Stomach (tissue), 19 donors: ENCODE measurements at places on chromosomes 7 and 10.

GRCh38 chr10:110029450-110029849 is 21.7 kb downstream of the ADD3 start:
- DNase-seq = no peak

- DNase-seq = peak; percentile 69
Observed at GRCh38 chr7:51265066-51265907, 51.3 kb downstream of the COBL start.

- DNase-seq = peak; percentile 85
Observed at GRCh38 chr7:91034459-91035368, 229.5 kb upstream of the FZD1 start.

GRCh38 chr10:129924375-129925085 is 39.5 kb downstream of the EBF3 start:
- DNase-seq = no peak

- DNase-seq = no peak
Observed at GRCh38 chr10:30935078-30935477, 96.6 kb downstream of the ZNF438 start.

GRCh38 chr10:111425459-111425858 is 348.6 kb downstream of the ADRA2A start:
- DNase-seq = no peak

GRCh38 chr10:30583778-30584415 is 45.7 kb downstream of the LYZL2 start:
- DNase-seq = peak; percentile 80

GRCh38 chr10:132890301-132890700 is 52.1 kb downstream of the CFAP46 start:
- DNase-seq = no peak

GRCh38 chr10:1096287-1096889 is 40.2 kb downstream of the WDR37 start:
- DNase-seq = no peak

- no peak for DNase-seq
Observed at GRCh38 chr10:72264536-72264935, 9.2 kb upstream of the DDIT4 start.

DNA sequence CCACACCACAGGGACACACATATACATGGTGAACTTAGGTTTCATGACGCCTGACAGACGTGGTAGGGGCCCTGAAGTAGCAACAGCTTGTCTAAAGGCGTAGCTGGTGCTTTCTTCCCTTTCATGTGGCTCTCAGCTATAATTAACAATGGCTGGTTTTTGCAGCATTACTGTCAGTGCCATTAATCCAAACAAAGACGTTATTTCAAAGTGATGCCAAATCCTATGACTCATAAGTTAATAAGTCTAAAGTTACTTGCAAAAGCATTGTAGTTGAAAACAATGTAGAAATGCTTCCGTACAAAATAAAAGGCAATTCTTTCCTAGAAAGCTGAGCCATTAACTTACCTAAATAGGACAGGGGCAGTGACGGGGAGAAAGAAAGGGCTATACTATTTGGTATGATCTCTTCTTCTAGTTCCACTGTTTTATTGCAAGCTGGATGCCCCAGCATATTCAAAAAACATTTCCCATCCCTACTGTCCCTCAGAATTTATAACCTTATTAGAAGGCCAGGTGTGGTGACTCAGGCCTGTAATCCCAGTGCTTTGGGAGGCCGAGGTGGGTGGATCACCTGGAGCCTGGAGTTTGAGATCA is 105.4 kb downstream of the ODAD2 start:
- no peak for DNase-seq

DNA sequence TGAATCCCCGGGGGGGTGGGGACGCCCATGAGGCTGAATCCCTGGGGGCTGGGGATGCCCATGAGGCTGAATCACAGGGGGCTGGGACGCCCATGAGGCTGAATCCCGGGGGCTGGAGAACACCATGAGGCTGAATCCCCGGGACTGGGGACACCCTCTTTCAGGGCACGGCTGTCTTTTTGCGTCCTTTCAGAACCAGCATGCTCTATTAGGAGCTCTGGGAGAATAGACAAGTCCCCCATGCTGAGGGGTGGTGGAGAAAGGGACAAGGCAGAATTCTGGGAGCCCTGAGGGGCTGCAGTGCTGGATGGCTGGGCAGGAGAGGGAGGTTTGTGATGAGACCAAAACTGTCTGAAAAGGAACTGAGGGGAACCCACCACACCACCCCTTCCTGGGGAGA is 257.3 kb upstream of the TCERG1L start:
- peak; percentile 13 for DNase-seq

- DNase-seq = no peak
Observed at GRCh38 chr7:113338071-113338696, 219.8 kb upstream of the SMIM30 start.

GRCh38 chr10:69908124-69908523 is 106.4 kb downstream of the COL13A1 start:
- DNase-seq = no peak

DNA sequence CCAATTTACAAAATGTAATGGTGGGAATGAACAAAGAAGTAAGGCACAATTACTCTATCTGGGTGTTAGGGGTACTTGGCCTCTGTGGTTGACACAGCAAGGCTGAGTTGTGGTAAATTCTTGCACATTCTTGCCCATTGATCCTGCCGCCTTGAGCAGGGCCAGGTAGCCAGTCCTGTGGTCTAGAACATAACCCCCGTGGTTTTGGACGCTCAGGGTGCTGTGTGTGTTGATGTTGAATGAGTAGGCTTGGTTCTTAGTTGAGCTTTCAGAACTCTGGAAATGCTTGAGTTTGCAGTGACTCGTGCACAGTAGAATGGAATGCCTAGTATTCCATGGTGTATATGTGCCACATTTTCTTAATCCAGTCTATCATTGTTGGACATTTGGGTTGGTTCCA is 42.3 kb upstream of the CDHR3 start:
- no peak for DNase-seq

DNA sequence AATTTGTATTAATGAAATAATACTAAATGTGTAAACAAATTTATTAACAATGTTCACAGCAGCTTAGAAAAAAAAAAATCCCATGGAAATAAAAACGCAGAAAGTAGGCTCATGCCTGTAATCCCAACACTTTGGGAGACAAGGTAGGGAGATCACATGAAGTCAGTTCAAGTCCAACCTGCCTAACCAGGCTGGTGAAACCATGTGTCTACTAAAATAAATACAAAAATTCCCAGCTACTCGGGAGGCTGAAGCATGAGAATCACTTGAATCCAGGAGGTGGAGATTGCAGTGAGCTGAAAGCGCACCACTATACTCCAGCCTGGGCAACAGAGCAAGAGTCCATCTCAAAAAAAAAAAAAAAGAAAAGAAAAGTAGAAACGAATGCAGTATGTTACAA is 36.2 kb downstream of the LARP4B start:
- no peak for DNase-seq

GRCh38 chr10:62442006-62442405 is 67.8 kb downstream of the ZNF365 start:
- DNase-seq = peak; percentile 37

- DNase-seq = no peak
Observed at GRCh38 chr10:79152423-79152817, 83.7 kb downstream of the ZMIZ1 start.

GRCh38 chr10:123139521-123140163 is 3.9 kb downstream of the HMX3 start:
- peak; percentile 58 for DNase-seq

- DNase-seq = peak; percentile 75
Observed at GRCh38 chr10:71232089-71232998, 20.0 kb downstream of the UNC5B start.

DNA sequence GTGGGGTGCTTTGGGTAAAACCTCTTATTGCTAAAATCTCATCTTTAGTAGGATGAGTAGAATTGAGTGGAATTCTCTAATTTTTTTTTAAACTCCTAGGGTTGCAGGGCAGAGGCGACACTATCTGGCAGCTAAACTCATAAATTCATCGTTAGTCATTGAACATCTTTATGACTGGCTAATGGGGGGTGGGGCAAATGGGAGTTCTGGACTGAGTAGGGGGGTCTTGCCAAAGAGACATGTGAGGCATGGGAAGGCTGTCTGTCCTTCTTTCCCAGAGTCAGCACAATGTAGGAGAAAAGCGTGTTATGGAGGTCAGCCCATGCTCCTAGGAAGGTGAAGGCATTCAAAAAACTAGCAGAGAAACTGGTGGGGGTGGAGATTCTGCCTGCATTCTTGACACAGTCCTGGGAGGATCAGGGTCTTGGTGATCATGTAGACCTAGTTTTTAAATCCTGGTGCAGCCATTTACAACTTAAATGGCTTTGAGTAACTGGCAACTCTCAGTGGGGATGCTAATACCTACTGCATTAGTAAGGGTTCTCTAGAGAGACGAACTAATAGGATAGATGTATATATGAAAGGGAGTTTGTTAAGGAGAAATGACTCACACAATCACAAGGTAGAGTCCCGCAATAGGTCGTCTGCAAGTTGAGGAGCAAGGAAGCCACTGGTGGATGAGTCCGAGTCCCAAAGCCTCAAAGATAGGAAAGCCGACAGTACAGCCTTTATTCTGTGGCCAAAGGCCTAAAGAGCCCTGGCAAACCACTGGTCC is 47.7 kb downstream of the EMX2 start:
- no peak for DNase-seq

DNA sequence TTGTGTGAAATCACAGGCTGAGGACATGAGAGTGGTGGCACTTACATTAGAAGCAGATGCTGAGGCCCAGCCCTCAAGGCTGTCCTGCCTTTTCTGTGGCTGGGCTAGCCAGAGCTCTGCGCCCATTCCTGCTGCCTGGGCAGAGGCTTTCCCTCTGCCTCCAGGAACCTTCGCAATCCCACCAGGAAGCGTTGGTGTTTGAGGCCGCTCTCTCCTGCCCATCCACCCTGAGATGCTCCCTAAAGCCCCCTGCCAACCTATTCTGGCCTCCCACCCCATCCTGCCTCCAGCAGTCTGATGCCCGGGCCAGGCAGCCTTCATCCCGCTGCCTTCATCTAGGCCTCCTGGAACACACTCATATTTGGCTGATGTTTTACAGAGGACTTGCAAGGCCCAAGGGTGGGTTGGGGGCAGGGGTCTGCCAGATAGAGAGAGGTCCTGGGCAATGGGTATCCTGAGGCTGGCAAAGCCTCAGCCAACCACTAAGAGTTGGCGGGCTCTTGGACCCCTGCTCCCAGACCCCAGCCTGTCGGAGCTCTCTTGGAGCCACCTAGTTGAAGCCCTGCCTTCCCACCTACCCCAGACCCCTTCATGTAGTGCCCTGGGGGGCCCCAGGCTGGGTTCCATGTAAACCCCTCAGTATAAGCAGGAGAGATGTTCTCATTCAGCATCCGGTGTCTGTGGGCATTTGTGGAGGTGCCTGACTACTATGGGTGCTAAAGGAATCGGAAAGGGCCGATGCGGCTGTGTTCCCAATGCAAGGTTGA is 32.7 kb downstream of the LDB3 start:
- no peak for DNase-seq

DNA sequence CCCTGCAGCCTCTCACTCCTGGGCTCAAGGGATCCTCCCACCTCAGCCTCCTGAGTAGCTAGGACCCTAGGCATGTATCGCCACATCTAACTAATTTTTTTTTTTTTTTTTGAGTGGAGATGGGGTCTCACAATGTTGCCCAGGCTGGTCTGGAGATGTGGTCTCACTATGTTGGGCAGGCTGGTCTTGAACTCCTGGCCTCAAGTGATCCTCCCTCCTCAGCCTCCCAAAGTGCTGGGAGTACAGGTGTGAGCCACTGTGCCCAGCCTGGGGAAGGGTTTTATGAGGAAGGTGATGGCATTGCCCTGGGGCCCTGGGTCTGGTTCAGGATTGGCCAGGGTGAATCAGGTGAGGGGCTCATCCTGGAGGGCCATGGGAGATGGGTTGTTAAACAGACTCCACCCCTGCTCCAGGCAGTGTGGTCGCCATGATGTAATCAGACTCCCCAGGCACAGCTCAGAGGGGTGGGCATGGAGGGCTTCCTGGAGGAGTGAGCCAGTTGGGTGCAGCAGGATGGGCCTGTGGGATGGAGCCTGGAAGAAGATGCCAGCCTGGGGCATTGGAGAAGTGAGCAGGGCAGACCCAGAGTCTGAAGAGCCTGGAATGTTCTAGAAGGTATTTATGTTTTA is 82.7 kb downstream of the MYL10 start:
- no peak for DNase-seq

GRCh38 chr7:74526780-74527179 is 73.1 kb downstream of the GTF2IRD1 start:
- DNase-seq = no peak

- no peak for DNase-seq
Observed at GRCh38 chr7:135169964-135170273, 588 bp downstream of the CYREN start.

- DNase-seq = no peak
Observed at GRCh38 chr7:35758421-35758820, 42.4 kb upstream of the SEPTIN7 start.

DNA sequence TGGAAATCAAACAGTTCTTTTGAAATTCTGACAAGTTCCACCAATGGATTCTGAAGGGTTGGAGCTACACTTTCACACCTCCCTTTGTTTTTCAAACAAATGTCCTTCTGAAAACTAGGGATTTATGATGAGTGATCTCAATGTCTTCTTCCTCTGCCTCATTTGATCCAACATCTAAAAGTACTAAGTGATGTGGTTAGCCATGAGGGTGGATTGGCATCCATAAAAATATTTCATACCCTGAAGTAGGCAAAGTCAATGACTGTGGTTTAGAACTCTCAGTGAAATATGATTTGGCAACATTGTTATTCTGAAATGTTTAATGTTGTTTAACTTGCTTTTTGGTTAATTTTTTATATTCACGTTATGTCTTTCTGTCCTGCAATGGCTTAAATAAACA is 136.9 kb downstream of the MBL2 start:
- DNase-seq = no peak

DNA sequence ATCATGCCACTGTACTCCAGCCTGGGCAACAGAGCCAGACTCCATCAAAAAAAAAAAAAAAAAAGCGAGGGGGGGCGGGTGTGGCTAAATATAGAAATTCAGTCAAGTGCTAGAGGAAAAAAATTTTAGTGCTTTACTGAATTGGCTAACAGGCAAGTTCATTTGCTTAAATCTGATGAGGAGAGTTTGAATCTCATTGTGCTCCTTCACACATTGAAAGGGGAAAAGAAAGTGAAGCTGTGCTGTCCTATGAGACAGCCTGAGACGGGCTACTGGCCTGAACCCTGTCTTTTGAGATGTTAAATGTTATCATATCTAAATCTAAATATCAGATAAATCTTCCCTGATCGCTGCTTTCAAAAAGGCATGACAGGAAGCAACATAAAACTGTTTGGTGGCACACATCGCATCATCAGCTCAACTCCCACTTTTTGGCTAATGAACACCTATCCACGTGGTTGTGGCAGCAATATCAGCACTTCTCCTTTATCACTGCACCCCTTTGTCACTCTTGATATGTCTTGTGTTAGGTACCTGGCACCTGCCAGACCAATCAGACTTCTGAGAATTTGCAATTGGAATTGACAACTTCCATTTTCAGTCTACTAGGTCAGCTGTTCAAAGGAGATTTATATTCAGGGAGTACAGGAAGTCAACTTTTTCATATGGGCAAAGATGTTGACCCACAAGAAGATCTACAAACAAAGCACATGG is 14.0 kb upstream of the IFIT1B start:
- no peak for DNase-seq

DNA sequence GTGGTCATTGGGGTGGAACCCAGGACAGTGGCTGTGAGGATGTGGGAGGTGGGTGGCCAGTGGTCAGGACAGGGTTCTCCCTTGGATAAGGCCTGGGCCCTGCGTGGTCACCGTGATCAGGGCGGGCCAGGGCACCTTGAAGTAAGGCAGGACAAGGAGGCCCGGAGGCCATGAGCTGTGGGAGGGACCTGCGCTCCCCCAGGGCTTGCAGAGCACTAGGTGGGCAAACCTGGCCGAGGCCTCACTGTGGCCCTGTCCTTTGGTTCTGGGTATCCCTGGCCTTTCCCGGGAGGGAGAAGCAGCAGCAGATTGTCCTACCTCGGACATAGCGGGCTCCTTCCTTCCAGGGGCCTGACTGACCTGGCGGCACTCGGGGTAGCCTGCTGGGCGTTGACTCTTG is 144.8 kb upstream of the RET start:
- DNase-seq = no peak
